ENCODE measurements at places on chromosomes 2 and 18. TPM values are rescaled to one million over a fixed set of nuclear protein-coding genes. Genes with fewer than 3 reads are reported as not detected.

Gene DPP10
- total RNA-seq: 2.2 TPM

DNA sequence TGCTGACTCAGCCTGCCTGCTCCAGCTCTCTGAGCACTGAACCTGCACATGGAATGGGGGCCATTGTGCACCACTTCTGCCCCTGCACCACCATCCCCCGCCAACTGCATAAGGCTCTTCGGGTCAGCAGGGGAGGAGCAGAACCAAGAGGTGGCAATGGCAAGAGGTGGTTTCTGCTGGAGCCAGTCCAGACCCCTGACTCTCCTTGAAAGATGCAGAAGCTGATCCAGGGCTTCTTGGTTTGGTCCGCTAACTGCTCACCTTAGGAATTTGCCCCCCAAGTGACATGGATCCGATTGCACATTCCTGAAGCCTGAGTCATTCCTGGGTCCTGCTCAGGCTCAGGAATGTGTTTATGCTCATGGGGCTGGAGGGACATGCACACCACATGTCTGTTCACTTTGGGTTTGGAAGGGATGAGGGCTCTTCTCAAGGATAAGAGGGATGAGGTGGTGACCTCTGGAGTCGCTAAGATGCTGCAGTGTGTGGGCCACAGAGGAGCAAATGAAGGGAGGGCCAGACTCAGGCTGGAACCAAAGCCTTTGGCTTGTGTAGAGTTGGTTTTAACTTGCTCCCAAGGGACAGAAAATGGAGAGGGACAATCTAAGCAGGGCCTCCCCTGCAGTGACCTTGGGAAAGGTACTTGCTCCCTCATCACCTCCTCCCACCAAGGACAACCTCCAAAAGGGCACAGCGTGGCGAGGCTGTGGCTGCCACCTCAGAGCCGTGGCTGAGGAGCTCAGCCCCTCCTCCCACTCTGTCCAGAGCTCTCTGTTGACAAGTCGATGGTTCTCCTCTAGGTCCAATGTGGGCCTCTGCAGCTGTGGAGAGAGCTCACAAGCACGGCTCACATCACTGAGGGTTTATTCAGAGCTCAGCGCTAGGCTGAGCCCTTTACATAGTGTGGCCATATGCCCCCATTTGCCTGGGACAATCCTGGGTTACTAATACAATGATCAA, 66.2 kb downstream of the HS1BP3 start:
- peak; percentile 56 for DNase-seq

DNA sequence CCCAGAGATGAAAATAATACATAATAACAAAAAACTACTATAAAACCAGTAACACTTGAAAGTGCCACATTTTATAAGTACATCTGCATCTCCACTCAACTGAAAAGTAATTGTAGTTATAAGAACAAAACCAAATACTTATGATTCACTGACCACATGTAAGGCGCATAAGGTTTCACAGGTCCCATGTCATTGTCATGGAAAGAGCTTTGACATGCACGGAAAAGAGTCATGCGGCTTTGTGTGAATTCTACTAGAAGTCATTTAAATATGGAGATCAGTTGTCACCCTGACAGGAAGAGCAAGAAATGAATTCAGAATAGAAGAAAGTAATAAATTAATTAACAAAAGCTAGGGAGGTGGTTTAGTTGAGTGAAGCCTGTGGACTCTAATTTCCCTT, 459.1 kb downstream of the CDH2 start:
- DNase-seq: no peak

DNA sequence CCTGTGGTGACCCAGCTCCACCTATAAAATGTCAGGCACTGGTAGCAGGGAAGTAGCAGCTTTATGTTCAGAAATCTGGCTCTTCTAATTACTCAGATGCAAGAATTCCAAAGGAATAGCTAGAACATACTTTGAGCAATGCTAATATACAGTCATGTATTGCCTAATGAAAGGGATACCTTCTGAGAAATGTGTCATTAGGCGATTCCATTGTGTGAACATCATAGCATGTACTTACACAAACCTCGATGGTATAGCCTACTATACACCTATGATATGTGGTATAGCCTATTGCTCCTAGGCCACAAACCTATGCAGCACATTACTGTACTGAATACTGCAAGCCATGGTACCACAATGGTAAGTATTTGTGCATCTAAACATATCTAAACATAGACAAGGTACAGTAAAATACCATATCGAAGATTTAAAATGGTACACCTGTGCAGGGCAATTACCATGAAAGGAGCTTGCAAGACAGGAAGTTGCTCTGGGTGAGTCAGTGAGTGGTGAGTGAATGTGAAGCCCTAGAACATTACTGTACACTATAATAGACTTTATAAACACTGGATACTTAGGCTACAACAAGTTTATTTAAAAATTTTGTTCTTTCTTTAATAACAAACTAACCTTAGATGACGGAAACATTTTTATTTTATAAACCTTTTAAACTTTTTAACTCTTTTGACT, 50.3 kb upstream of the ETAA1 start:
- DNase-seq: no peak

GRCh38 chr2:181454686-181455450, 2.3 kb upstream of the ITGA4 start:
- DNase-seq: no peak

- peak; percentile 74 for DNase-seq
These were observed 631 bp downstream of the GYPC start for GRCh38 chr2:126656431-126657147.

GRCh38 chr2:3349211-3349693, 28.4 kb downstream of the EIPR1 start:
- DNase-seq: no peak

DNA sequence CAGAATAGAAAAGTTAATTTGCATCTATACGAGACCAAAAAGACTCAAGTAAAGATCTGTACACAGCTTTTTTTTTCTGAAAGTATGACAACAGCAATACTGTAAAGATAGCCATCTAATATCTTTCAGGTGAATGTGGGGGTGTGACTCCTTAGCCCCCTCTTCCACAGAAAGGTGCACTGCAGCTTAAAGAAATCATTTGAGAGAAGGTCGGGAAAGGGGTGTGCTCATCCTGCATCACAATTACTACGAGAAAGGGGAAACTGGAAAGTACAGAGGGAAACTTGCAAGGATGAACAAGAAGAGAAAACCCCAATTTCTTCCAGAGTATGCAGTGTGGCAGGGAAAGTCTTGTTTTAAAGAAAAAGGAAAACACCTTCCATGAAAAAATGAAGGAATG, 255.6 kb downstream of the CCDC178 start:
- no peak for DNase-seq

Gene GRHL1
- total RNA-seq: 1.5 TPM

DNA sequence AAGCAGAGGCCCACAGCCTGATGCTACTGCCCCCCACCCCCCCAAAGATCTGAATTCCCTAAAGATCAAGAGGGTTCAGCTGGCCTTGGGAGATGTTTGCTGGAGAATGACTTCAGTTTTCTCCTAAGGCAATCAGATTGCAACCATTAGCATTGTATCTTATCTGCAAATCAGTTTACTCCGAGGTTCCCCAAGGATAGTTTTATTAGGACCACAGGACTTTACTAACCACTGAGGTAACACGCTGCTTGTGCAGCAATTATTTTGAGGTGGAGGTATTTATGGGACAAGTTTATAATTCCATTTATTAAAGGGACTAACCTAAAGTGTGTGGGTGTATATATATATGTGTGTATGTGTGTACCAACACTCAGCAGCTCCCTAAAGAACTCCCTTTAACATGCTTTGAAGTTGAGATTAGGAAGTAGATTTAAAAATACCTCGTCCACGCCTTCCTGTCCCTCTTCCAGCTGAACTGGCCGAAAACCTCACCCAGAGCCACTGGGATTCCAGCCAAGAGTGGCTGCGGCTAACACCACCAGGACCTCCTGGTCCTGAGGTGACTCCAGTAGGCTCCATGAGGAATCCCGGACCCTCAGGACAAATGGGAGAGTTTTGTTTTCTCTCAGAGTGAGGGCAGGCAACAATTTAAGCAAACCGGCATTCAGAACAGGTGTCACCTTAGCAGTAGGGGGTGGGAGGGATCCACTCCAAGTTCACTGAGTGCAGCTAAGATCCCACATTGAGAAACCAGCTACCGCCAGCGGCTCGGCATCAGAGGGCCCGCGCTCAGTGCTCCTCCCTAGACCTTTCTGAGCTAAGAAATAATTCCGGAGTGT, 3.0 kb upstream of the DLX1 start:
- DNase-seq: no peak

Gene LINC00305
- total RNA-seq: not detected

DNA sequence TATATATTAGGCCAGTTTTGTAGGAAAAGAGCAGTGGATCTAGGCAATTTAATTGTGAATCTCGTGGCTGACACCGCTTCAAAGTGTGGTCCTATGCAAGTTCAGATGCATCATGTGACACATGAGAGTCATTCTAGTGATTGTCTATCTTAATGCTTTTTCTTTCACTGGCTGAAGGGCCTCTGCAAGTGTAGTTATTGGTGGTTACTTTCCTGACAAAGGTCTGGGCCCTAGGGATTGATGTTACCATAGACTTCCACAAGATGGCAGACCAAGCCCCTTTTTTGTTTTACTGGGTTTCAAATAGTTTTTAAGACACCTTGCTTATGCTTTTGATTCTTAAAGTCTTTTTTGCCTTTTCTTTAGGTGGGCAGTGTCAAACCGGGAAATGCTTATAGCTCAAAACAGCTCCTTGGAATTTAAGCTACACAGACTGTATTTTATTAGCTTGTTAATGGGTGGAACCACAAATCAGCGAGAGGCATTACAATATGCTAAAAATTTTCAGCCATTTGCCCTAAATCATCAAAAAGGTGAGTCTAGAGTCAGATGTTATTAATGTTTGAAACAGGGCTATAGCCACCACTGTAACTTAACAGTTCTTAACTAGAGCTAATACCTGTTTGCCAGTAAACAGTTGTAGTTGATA, 25.9 kb downstream of the CD8A start:
- no peak for DNase-seq

- no peak for DNase-seq
These were observed 213.4 kb upstream of the STK17B start for GRCh38 chr2:196384729-196385128.

Gene SAG
- total RNA-seq: not detected

GRCh38 chr2:6143812-6144211, 451.6 kb downstream of the SOX11 start:
- no peak for DNase-seq

- no peak for DNase-seq
These were observed 4.7 kb upstream of the KCNJ3 start for GRCh38 chr2:154693741-154694340.

DNA sequence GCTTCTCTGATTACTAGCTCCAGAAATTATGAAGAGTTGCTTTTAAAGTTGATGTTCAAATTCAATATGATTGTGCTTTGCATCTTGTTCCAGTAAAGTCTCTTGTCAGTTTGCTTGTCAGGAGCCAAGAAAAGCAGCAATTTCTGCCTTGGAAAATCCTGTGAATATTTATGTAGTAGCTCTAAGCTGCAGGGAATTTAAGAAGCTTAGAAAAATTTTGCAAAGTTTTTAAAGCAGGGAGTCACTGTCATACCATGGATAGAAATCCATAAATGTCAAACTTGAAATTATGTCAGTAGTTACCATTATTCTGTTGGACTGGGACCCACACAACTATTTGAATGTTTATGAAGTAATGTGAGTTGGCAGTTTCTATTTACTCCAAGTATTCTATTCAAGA, 169.3 kb downstream of the TMEM200C start:
- no peak for DNase-seq

DNA sequence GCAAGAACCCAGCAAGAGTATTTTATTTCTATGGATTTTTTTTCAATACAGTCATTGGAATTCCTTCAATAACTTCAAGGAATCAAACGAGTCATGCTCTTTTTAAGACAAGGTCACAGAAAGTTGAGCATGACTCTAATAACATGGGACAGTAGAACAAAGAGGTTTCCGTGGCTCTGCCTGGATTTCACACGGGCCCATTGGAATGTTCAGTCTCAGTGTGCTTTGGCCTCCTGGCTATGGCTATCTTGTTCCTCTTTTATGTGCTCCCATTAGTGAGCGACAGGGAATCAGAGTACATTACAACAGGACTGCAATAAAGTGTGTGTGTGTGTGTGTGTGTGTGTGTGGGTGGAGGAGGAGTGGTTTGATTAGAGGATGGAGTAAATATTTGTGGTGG, 312.4 kb downstream of the DCC start:
- no peak for DNase-seq

DNA sequence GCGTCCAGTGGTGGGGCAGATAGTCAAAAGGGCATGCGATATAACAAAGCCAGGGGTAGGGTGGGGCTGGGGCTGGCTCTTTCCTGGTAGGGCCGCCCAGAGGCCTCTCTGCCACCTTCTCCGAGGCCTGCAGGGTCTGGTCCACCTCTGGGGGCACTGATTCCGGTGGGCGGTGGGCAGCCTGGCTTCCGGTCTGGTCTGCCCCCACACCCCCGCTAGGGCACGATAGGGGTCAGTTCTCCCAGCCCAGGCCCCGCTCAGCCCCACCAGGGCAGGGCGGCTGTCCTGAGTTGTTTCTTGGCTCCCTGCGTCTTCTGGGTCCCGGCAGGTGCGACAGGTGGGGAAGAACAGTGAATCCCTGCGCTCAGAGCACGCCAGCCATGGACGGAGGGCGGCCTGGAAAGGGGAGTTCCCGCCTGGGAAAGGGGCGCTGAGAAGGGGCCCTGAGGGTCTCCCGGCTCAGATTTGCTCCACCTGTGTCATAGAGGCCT, 707 bp upstream of the ERFE start:
- DNase-seq: no peak

GRCh38 chr2:24920809-24921441, 888 bp upstream of the ADCY3 start:
- DNase-seq: peak; percentile 54

Gene MYL12A
- total RNA-seq: 358 TPM

Gene KCNF1
- total RNA-seq: 0.94 TPM

DNA sequence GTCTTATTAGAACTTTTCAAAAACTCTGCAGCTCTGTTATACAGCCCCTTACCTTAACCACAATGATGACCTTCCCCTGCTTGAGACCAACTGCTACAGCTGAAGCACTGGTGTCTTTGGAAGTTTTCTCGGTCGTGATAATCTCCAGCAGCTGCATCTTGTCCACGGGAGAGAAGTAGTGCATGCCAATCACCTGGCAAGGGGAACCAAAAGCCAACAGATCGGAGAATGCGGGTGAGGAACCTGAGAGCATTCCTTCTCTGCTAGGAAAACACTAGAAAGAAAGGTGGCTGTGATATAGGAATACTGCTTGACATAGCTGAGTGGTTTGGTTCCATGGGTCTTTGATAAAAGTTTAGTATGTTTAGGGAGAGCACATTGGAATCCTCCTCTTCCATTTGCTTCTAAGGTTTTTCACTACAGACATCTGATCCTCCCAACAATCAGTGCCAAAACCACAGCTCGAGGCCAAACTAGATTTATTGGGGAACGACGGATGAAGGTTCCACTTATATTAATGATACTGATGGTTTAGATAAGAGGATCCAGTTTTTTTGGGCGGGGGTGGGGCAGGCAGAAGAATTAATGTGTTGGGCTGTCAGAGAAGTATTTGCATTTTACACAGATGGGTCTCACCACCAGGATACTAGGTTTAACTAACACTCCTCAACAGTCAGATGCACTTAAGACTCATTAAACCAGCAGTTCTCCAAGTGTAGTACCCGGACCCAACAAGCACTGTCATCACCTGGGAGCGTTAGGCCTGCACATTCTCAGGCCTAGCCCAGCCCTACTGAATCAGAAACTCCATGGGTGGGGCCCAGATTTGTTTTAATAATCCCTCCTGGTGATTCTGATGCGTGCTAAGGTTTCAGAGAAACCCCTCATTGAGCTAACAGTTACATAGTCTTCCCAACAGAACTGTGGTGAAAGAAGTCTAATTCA, 22.4 kb downstream of the GAREM2 start:
- no peak for DNase-seq

- no peak for DNase-seq
These were observed 165.6 kb downstream of the EIPR1 start for GRCh38 chr2:3212061-3212362.
